Hepatic stellate cell (primary cell): ENCODE measurements at places on chromosomes 6 and 20.
A peak's percentile ranks its signal among the peaks of the same experiment; 100 is the strongest.

GRCh38 chr20:62860391-62860923 is 1.2 kb downstream of the TCFL5 start:
- no peak for DNase-seq

DNA sequence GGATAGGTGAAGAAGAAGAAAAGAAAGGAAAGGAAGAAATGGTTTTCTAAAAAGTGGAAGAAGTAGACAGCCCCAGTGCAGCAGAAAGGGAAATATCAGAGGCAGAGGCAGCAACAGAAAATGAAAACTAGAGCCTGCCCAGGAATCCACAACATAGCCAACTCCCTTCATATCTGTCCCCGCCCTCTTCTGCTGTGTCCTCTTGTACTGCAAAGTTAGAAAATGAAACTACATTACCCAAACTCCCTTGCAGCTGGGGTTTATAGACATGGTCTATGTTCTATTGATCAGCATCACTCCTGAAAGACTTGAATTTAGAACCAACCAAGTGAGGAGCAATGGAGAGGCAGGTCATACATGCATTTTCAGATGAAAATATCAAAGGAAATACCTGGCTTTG is 200.5 kb upstream of the PHACTR1 start:
- peak; percentile 16 for DNase-seq

- DNase-seq = no peak
Measured at GRCh38 chr6:119929121-119929520, 579.6 kb upstream of the MAN1A1 start.

GRCh38 chr20:44196271-44196670 is 9.3 kb upstream of the JPH2 start:
- DNase-seq = no peak

DNA sequence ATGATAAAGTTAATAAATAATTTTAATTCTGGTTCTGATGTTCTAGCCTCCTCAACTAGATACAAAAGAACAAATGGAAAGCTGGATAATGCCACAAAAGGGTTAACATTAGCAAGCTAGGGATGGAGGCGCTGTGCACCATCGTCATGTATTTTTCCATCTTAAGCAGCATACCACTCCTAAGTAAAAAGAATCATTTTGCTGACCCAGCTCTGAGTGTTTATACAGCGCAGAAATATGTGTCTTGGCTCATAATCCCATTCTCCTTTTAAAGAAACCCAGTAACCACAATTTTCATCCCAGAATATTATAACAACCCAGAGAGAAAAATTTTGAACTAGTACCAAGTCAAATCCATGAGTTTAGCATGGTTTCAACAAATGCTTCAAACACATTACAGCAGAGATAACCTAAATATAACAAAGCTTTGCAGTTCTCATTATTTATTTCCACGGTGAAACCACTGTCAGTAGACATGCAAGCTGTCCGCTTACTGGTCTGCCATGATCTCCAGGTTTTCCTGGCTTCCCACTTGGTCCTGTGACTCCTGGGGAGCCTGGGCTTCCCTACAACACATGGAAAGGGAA is 111.1 kb downstream of the COL12A1 start:
- peak; percentile 72 for DNase-seq

GRCh38 chr6:117559299-117559698 is 43.0 kb downstream of the GOPC start:
- no peak for DNase-seq

GRCh38 chr20:32474717-32474966 is 110.5 kb downstream of the NOL4L start:
- DNase-seq = no peak

DNA sequence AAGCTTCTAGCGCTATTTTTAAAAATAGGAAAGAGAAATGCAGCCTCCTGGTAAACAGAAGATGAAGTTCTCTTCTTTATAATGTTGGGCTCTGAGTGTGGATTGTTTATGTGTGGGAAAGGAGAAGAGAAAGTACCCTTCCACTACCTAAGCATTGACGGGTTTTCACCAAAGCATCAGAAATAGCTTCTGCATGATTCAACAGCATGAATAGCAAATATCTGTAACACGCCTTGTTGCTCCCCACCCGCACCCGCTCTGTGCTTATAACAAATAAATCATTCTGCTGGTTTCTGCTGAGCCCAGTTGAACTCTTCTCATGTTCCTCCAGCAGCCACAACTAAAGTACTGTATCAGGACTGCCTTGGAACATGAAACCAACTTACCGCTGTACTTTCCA is 20.7 kb downstream of the TXLNB start:
- no peak for DNase-seq

GRCh38 chr6:144471986-144472385 is 186.9 kb downstream of the UTRN start:
- DNase-seq = peak; percentile 11

DNA sequence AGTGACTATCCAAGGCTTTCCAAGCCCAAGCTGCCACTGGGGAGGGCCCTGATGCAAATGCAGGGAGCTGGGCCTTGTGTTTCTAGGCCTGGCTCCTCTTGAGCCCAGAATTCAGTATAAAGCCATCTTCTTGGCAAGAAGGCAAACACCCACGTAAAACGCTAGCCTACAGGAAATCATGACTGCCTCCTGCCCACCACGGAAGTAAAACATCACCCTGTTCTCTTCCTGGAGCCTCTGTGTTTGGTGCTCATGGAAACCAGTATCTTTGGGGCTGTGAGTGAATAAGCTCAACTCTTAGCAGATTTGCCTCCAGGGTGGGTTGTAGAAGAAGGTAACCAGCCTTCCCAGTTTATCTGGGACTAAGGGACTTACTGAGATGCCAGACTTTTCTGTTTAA is 271.0 kb downstream of the ZNF217 start:
- DNase-seq = no peak

- no peak for DNase-seq
Measured at GRCh38 chr6:18218233-18218632, 46.1 kb downstream of the DEK start.

DNA sequence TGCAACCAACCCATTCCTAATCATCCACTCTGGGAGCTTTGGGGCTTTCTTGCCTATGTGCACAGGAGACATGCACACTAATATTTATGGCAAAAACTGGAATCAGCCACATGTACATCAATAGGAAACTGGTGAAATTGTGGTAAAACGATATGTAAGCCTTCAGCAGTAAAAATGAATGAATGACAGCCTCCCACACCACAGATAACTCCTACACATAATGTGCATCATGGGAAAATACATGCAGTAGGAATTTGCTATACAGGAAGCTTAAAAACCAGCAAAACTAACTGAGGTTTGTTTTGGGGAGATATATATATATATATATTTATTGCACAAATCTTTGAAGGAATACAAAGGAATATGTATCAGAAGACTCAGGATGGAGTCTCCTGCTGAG is 47.6 kb downstream of the HLA-G start:
- DNase-seq = no peak

- no peak for DNase-seq
Measured at GRCh38 chr6:108167449-108168089, 1.7 kb downstream of the NR2E1 start.

DNA sequence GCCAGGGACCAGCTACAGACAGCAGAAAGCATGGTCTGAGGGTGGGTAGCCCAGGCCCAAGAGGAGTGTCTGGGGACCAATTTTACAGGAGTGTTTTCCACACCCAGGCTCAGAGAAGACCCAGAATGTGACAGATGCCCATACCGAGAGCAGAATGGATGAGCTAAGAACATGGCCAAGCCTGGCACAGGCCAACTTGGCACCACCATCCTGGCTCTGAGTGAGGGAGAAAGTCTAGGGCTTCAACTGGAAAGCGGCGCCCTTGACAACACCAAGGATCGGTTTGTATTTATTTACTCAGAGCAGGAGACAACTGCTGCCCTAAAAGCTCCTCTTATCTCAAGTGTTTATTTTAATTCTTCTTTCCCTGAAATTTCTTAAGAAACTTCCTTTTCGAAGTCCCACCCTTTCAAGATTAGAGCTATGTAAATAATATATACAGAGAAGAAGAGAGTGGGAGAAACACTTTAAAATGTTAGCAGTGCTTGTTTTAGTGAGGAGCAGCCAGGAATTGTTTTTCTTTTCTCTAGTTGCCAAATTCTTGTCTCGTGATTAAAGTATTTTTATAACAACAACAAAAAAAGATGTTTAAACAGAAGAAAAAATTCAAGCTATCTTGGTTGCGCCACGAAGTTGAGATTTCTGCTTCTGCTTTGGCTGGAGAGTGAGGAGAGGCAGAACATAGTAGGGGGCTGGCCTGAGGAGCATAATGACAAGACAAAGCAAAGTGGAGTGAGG is 16.2 kb downstream of the TNXB start:
- DNase-seq = no peak

DNA sequence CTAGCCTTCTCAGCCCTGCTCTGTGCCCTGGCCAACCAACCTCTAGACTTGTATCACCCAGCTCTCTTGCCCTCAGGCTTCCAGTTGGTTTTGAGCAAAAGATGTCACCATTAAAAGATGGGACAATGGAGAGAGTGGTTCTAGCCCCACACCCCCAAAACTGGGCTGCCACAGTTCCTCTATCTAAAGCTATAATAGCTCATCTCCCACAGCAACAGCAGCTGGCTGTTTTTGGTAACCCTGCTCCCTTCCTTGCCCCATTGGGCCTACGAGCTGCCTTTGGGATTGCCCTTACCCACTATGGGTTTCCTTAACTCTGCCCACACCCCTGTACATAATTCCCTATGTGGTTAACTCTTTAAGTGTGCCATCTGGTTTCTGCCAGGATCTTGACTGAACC is 7.6 kb upstream of the SRSF3 start:
- DNase-seq = no peak

- peak; percentile 42 for DNase-seq
Measured at GRCh38 chr6:1424306-1424927, 35.0 kb downstream of the FOXF2 start.

GRCh38 chr6:14035071-14035847 is 82.3 kb upstream of the CD83 start:
- peak; percentile 53 for DNase-seq

GRCh38 chr6:71510057-71510713 is 221.6 kb downstream of the OGFRL1 start:
- peak; percentile 42 for DNase-seq

GRCh38 chr20:37326666-37327065 is 19.3 kb upstream of the SRC start:
- no peak for DNase-seq

DNA sequence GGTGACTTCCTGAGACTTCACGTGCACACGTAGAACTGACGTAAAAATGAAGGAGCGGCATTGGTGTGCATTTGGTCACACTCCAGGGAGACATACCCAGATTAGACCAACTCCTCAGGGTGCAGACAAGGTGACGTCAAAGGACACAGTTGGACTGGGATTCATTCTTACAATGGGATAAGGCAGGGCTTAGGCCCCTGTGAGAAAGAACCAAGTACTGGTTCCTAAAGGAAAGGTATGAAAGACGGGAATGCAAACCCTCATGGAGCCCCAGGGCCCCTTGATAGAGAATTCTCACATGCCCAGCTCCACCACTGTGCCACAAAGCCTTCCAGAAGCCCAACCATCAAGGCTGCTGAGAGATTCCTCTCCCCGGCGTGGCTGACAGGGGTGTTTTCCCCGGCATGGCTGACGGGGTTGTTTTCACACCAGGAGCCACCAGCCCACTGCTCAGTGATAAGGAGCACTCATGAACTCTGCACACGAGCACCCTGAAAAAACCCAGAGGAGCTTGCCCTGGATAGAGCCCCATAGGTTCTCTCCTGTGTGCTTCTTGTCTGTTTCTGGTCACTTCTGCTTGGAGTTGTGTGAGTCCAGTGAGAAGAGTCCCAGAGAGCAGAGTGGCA is 90.1 kb downstream of the CAP2 start:
- no peak for DNase-seq

DNA sequence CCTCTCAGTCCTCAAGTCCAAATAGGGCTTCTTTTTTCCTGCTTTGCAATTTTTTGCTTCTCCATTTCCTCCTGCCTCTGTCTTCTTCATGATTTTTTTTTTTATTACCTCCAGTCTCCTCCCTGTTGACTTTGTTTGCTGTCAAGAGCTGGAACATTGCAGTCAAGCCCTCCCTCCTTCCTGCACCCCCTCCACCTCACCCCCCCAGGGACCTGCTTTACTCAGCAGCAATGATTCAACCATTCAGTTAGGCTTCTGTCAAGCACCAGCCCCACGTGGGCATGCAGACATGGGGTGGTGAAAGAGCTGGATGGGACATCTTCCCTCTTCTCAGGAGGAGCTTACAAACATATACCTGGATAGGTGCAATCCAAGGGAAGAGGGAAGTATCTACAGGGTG is 142.4 kb downstream of the LRFN2 start:
- DNase-seq = no peak

- DNase-seq = peak; percentile 57
Measured at GRCh38 chr6:37525460-37526357, 26.0 kb upstream of the CCDC167 start.
